GM10248 (cell line): ENCODE measurements at places on chromosomes 7 and 10.

GRCh38 chr7:27283558-27283957, 41.0 kb downstream of the EVX1 start:
- no peak for DNase-seq

DNA sequence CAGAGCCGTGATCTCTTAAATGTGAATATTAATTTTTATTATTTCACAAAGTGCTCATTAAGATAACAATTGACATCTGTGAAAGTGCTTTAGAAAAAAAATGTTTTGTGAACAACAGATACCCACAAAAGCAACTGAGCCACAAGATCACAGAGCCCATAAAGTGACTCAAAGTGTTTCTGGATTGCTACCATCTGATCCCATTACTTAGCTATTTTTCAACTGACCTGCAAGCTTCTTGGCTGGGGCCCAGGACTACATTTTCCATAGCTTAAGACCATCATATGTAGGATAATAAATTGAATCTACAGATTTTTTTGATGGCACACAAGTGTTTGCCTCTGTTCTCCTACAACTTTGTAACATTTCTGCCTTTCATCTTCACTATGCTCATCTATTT, 674.4 kb downstream of the PHTF2 start:
- DNase-seq = no peak

- no peak for DNase-seq
Observed at GRCh38 chr10:120634659-120635058, 177.6 kb downstream of the PLPP4 start.

- DNase-seq = no peak
Observed at GRCh38 chr10:6847561-6847960, 267.5 kb upstream of the PRKCQ start.

DNA sequence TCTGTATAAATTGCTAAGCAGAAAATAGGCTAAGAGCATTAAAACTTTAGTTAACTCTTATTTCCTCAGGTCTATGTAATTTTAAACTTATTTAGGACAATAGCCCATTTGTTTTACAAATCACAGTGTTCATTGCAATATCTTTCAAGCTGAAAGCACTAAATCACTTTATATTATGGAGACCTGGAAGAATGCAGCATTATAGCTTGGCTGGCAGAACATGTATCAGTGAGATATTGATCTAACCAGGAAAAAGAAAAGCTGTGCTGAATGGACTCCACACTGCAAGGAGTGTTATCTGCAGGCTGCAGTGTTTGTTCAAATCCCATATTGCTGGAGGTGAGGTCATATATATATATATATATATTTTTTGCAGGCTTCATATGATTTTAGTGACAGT, 517.5 kb downstream of the NRG3 start:
- DNase-seq = no peak
